Eye (tissue), 1 donor: ENCODE measurements at places on chromosomes 2 and 18.

DNA sequence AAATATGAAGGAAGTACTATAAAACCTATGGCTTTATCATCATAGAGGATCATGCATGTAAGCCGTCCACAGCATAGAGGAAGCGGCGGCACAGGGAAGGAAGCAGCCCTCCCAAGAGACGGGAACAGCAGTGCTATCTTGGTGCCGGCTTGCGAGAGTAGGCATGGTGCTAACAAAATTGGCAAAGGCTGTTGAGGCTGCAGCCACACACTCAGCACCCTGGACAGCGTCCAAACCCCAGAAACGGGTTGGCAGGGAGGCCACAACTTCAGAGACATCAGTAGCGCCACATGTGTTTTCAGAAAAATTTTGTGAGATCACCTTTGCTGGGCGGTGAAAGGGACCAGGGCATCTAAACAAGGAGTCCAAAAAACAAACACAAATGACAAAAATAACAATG is 37.7 kb downstream of the NETO1 start:
- DNase-seq: peak; percentile 67

GRCh38 chr2:20391951-20392699 is 41.5 kb upstream of the PUM2 start:
- no peak for DNase-seq

DNA sequence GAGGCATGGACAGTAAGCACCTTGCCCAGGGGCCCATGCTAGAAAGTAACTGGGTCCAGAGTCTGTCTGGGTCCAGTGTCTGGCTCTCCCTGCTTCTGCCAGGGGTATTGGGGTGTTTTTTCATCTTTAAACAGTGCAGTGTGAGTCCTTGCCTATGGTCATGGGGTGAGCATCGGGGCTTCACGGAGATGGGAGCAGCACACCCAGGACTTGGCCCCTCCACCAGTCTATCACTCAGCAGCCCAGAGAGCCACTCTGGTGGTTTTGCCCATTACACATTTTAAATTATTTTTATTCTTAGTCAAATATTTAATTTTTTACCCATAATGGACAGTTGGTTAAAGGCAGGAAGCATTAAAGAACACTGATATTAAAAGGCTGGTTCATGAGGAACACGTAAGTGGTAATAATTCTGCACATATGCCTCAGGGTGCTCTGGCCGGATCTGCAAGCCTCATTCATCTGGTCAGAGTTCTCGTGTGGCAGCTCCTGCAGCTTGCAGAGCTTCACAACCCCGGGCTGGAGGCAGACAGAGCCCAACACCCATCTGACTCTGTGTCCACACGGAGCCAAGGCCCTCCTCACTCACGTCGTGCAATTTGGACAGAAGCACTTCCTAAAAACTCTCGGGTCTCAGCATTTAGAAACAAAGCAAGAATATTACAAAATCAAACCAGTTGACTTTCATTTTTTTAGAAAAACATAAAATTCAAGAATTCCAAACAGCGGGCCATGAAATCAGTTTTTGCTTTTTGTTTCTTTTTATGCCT is 204.1 kb downstream of the CTIF start:
- peak; percentile 21 for DNase-seq

DNA sequence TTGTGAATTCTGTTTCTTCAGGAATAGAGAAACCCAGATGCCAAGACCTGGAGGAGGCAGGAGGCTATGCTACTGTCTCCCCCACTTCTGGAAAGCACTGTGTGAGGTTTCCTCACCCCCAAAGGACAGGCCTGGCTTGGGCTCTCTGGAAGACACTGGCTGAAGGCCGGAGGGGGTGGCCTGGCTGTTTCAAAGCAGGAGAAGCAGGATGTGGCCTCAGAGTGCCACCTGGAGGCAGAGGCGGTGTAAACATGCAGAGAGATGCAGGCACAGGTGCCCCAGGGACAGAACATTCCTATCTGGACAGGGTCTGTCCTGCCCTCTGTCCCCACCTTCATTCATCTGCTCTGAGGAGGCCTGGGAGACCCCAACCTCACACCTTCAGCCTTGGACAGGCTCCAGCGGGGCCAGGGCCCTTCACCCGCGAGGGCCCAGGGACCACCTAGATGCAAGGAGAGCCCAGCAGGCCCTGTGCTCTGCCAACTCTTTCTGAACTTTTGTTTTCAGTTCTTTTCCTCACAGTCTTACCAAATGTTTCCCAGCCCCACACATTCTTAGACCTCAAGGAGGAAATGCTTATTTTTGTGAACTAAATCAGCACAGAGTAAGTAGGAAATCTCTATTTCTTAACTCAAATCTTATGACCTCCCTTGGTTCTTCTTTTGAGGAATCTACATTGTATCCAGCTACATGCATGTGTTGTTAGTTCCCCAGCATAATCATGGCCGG is 79.2 kb downstream of the LONRF2 start:
- DNase-seq: peak; percentile 88

DNA sequence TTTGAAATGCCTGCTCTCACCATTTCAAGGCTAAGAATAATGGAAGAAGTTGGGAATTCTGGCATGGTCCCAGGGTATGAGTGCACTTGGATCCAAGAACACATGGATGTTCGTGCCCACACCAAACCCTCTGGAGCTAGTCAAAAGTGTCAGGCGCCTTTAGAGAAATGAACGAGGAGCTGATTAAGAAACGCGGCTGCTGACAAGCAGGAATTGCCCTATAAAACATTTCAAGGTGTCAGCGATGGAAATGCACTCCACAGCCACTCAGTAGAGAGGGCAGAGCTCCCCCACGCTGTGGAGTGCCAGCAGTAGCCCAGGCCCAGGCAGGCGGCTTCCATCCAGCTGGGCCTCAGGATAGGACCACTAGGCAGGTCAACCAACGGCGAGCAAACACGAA is 213.7 kb downstream of the TTC32 start:
- DNase-seq: no peak

DNA sequence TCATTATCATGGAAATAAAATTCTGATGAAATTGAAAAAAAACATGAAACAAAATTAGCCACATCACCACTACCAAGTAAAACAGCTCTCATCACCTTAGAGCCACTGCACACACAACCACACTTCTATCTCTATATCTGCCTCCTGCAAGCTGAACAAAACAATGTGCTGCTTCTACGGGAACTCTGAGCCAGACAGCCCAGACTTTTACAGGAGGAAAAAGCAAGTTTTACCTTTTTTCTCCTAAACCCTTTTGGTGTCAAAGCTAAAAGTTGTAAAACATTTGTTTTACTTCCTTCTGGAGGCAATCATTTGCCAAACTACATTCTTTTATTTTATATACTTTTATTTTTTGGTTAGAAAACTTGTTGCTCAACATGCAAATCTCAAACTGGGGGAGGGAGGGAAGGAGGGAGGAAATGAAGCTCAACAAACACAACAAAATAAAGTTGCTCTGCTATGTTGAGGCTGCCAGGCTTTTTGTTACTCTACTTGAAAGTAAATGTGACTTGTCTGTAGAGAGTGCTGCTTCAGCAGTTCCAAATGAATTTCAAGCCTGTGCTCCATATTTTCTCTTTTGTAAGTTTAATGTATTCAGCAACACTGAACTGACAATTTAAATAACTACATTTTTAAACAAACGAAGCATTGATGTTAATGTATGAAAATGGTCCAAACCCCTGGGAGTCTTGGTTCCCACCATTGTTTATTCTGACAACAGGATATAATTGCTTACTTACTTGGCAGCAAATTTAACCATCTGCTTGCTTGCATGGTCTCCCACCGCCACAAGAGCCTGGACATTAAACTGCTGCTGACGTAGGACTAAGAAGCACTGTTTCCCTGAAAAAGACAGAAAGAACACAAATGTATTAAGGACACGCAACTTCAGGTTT is 24.5 kb downstream of the DARS1 start:
- DNase-seq: peak; percentile 65

DNA sequence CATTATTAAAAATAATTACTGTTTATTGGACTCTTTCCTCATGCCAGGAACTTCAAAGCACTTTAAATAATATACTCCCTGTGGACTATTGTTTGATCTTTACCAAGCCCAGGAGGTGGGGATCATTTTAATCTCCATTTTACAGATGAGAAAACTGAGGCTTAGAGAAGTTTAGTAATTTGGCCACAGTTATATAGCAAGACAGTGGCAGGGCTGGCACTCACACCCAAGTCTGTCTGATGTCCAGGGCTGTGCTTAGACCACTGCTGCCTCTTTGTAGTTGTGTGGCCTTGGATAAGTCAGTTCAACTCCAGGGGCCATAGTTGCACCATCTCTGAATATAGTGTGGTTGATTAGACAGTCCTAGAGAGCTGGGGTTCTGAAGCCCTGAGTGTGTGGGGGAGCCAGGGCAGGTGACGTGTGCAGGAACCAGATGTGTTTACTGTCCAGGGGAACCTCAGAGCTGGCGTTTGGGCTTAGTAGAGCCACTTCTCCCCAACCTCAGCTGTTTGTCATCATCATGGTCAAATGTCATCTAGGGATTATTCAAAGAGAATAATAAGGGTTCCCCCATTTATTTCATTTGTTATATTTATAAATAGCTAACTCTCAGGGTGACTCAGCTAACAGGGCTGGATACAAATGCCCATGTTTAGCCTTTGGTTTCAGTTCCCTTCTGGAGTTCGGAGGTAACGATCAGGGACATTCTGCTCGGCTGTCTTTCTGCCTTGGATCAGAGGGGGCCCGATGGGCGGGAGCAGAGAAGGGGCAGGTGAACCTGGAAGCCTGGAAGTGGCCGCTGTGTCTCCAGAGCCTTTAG is 68.0 kb downstream of the BOLA3 start:
- DNase-seq: no peak

DNA sequence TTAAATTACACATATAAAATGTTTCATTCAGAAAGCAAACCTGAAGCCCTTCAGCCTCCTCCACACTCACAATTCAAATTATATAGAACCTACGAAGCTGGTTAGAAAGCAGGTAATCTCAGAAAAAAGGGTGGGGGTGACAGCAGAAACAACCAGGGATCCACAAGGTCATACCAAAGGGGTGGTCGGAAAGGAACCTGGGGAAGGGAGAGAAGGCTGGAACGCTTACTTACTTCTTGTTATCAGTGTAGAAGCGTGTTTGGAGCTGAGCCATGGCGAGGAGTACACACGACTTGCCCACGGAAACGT is 316 bp downstream of the WDR12 start:
- no peak for DNase-seq

GRCh38 chr18:80210312-80211083 is 36.8 kb downstream of the PARD6G start:
- peak; percentile 4 for DNase-seq

DNA sequence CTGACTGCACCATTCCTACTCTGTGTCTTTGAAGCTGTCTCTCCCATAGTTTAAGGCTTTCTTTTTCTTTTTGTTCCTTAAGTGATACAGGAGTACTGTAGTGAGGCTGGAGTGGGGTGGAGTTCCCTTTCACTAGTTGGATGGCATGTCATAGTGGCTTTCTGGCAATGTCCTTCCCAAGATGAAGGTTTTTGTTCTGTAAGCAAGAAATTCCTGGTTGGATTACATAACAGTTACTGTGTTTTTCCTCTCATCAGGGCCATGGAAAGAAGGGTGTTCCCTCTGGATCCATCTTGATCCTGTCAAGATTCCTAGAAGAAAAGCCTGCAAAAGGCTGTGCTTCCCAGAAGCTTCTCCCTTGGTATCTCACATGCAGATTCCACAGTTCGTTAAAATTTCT is 84.2 kb downstream of the ACKR3 start:
- DNase-seq: no peak

DNA sequence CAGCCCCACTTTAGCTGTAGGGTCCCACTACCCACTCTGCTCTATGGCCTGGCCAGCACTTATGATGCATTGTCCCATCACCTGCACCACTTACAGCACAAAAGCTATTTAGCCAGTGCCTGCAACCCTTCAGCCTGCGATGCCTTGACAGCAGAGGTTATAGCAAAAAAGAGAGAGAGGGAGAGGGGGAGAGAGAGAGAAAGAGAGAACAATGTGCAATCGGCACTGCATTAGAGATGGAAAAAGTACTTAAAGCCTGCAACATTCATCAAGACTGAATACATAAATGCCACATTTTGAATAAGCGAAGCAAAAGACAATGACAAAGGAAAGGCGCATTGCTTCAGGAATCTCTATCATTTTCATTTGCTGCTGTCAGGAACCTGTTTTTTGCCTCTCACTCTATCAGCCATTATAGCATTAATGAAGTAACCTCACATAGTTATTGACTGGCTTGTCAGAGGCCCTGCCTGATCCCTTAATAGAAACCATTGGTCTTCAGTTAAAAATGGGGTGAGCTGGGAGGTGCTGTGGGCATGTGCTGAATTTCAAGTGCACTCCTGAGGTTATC is 833.1 kb downstream of the BCL11A start:
- DNase-seq: no peak

DNA sequence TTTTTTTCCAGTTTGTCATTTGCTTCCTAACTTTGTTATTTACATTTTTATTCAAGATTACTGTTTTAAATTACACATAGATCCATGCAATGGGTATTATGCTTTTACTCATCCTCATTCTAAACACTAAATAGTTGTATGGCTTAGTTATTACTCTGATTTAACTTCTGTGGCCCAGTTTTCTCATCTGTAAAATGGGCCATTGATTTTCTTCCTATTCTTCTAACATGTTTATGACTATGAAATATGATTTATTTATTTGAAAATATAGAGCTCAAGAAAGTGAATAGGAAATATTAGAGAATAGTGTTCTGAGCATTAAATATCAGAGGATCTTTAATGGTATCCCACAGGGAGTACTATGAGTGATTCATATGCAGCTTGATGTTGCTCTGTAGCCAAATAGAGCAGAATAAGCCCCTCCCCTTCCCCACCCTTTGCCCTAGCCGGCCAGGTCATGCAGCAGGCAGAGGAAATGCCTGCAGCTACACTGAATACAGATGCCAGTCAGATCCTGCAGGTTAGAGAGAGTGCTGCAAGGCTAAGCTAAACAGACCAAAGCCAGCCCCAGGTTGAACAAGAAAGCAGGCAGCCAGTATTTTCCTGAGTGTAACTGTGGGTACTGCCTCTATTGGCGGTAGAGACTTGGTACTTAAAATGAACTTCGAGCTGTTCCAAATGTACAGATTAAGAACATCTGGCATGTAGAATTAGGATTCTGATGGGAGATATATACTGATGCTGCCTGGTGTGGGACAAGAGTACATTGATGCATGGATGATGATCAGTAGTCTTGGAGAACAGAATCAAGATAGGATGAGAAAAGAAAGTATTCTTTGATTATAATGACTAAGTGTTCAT is 11.7 kb upstream of the ACYP2 start:
- DNase-seq: peak; percentile 50

GRCh38 chr2:105755895-105756294 is 11.2 kb downstream of the NCK2 start:
- DNase-seq: no peak

DNA sequence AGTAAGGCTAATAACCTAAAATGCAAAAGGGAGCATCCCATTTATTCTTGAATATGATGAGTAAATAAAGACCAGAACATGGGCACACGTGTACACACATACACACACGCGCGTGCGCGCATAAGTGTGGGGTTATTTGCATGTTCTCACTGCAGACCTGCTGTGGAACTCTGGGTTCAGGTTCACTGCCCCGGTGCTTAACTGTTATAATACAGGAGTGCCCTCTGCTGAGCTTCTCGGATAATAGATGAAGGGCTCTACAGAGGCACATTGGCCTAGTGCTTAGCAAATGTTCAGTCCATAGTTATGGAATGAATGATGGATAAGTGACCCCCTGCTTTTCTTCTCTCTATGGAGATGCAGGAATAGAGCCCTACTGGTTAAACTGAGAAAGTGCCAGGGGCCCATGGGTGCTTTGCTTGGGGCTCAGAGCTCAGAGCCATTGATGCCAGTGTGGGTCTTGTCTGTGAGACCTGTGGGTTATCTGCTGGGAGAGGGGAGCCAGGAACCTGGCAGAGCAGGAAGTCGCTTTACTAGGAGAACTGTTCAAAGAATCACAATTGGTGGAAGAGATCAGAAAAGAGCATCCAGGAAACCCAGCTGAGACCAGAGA is 3.6 kb upstream of the ARL4C start:
- DNase-seq: peak; percentile 80

- peak; percentile 33 for DNase-seq
Measured at GRCh38 chr2:201126308-201127151, 10.6 kb downstream of the CFLAR start.
